ENCODE measurements at places on chromosomes 4 and X. TPM values are rescaled to one million over a fixed set of nuclear protein-coding genes. Genes with fewer than 3 reads are reported as not detected.

Gene TSPAN7
- total RNA-seq, result not detected

GRCh38 chrX:120452131-120452530, 17.0 kb downstream of the LAMP2 start:
- no peak overlapping the region for H3K4me3 ChIP-seq
- DNase-seq, result peak; percentile 27
- no peaks in the 10 kb centered on the region for H3K27me3 ChIP-seq
- H3K36me3 ChIP-seq, result peaks cover 6% of the 10 kb centered on the region

Gene DGKK
- total RNA-seq, result not detected

Gene DCAF16
- 69.9 TPM for total RNA-seq

GRCh38 chr4:8732681-8733243, 138.9 kb downstream of the HMX1 start:
- H3K4me3 ChIP-seq, result no peak overlapping the region
- H3K36me3 ChIP-seq, result no peaks in the 10 kb centered on the region
- H3K27me3 ChIP-seq, result no peaks in the 10 kb centered on the region
- H3K4me1 ChIP-seq, result no peaks in the 10 kb centered on the region
- H3K27ac ChIP-seq, result no peak overlapping the region

- H3K4me3 ChIP-seq, result no peak overlapping the region
- H3K4me1 ChIP-seq, result no peaks in the 10 kb centered on the region
- H3K27ac ChIP-seq, result no peak overlapping the region
- no peaks in the 10 kb centered on the region for H3K36me3 ChIP-seq
- no peaks in the 10 kb centered on the region for H3K27me3 ChIP-seq
Measured at GRCh38 chr4:63218856-63219255, 1190.4 kb downstream of the TECRL start.

DNA sequence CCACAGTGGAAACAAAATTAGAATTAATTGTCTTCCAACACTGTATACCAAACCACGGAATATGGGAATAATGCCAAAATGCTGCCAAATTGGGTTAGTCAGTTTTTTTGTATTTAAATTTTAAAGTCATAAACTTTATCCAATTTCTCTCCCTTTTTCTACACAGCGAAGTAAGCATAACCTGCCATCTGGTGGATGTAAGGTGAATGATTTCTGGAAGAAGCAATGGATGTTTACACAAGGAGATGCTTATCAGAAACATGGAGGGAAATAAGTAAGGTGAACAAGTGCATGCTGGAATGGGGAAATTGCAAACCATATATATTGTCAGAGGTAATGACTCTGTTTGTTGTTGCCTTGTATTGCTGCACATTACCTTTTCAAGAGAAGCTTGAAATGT, 691.9 kb downstream of the TECRL start:
- no peak overlapping the region for H3K27ac ChIP-seq
- DNase-seq, result no peak
- no peaks in the 10 kb centered on the region for H3K36me3 ChIP-seq

Gene KLHL13
- not detected for total RNA-seq

GRCh38 chrX:46477435-46477834, 67.8 kb downstream of the ZNF674 start:
- no peak overlapping the region for H3K4me3 ChIP-seq
- H3K36me3 ChIP-seq, result no peaks in the 10 kb centered on the region
- no peak overlapping the region for H3K27ac ChIP-seq
- no peaks in the 10 kb centered on the region for H3K4me1 ChIP-seq
- H3K27me3 ChIP-seq, result no peaks in the 10 kb centered on the region
- no peak for DNase-seq

Gene SLC25A53
- total RNA-seq, result 17.1 TPM

Gene FGF2
- not detected for total RNA-seq

Gene CXorf38
- 26.4 TPM for total RNA-seq

Gene C1GALT1C1
- 13.6 TPM for total RNA-seq

DNA sequence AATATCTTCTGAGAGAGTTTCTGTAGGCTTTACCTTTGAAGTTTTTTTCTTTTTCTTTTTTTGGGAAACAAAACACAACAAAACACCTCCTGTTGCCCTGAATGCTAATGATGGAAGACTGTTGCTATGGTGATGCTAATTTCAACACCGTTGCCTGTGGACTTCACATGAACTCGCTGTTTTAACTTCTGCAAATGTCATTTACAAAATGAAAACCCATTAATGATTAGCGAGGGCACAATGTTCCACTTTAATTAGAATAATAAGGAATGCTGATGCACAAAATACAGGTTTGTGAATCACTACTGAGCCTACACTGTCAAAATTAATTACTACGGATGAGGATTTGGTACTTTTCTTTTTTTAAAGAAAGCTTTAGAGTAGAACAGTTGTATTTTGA, 227.1 kb upstream of the FTHL17 start:
- no peak overlapping the region for H3K4me3 ChIP-seq
- no peak overlapping the region for H3K27ac ChIP-seq
- H3K36me3 ChIP-seq, result no peaks in the 10 kb centered on the region
- no peaks in the 10 kb centered on the region for H3K4me1 ChIP-seq
- DNase-seq, result no peak

- H3K36me3 ChIP-seq, result no peaks in the 10 kb centered on the region
- no peak overlapping the region for H3K27ac ChIP-seq
- no peak overlapping the region for H3K4me3 ChIP-seq
- no peak for DNase-seq
- H3K27me3 ChIP-seq, result no peaks in the 10 kb centered on the region
Measured at GRCh38 chrX:36577006-36577405, 431.2 kb upstream of the FAM47C start.

DNA sequence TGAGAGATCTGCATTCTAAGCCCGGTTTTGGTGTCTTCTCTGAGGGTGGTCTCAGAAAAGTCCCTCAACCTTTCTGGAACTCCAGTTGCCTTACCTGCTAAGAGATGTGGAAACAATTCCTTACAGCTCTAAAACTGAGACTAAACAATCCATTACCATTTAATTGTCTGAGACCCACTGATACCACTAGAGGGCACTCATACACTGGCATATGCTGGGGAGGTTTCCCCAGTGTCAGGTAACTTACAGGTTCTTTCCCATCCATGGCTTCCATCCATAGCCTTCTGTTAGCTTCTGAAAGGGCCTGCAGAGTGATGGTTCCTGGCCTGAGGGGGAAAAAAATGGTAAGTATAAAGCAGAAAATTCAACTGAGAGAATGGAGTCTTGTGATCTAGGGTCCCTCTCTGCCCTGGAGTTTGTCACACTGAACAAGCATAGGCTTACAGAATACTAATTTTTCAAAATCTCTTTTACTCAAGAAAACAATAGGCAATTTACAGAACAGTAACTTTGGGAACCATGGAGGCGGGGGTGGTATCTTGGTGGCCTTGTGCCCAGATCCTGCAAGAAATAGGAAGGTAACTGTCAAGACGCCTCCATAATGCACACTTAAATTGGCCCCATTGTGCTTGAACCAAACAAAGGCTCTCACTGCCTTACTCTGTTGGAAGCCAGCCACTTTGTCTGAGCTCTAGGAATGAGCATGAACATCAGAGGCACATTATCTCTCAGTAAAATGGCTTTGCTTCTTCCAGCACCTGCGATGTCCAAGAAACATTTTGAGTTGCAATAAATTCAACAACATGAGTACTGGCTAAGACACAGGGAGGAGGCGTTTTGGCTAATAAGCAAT, 236.1 kb downstream of the OPHN1 start:
- H3K36me3 ChIP-seq, result no peaks in the 10 kb centered on the region
- no peaks in the 10 kb centered on the region for H3K27me3 ChIP-seq
- no peak overlapping the region for H3K27ac ChIP-seq
- DNase-seq, result peak; percentile 19

Gene MAGEA4
- total RNA-seq, result not detected

Gene ADGRL3
- total RNA-seq, result not detected

- no peak overlapping the region for H3K4me3 ChIP-seq
- H3K27ac ChIP-seq, result no peak overlapping the region
Measured at GRCh38 chr4:77601614-77602187, 3.9 kb upstream of the CXCL13 start.

GRCh38 chr4:48190839-48191238, 56.8 kb upstream of the TXK start:
- no peak for DNase-seq
- no peaks in the 10 kb centered on the region for H3K36me3 ChIP-seq
- no peak overlapping the region for H3K27ac ChIP-seq
- no peaks in the 10 kb centered on the region for H3K27me3 ChIP-seq

Gene AREG
- 4.6 TPM for total RNA-seq

Gene SSX2B
- total RNA-seq, result not detected

DNA sequence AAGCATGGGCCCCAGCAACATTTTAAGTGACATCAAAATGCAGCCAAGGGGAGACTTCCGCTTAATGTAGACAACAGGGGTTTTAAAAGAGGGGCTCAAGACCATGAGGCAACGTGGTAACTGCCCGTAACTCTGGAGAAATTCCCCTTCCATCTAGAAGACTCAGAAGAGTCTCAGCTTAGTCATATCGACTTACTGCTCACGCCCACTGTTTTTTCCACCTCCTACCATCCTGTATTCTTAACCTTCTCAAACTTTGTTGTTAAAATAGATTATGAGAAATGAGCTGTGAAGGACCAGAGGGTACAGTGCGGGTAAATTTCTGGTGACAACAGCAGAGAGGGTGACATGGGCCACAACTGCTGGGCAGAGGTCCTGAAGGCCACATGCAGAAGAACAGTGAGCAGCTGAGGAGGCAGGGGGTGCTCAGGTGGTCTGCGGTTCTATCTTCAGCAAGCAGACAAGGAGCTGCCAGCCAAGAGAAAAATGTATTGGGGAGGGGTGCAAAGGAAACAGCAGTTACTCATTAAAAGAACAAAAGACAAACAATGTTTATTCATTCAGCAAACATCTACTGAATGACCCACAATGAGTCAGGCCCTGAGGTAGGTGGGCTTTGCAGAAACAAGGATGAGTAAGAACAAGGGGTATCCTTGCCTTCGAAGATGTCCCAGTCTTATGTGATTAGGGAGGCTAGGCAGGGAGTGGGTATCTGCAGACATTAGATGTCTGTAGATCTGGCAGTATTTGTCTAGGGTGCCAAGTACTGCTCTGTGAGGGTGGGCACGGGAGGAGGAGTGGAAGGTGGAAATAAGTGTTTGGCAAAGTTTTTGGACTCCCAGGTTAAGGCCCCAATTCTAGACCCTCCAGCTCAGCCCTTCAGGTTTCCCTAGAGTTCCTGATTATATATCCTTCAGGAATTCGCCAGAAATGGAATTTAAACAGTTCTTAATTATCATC, 175.3 kb downstream of the TSPAN5 start:
- DNase-seq, result no peak
- H3K27me3 ChIP-seq, result no peaks in the 10 kb centered on the region
- H3K36me3 ChIP-seq, result no peaks in the 10 kb centered on the region
- no peak overlapping the region for H3K27ac ChIP-seq
- H3K4me3 ChIP-seq, result no peak overlapping the region

- no peak overlapping the region for H3K27ac ChIP-seq
- DNase-seq, result no peak
- H3K4me1 ChIP-seq, result no peaks in the 10 kb centered on the region
- H3K36me3 ChIP-seq, result no peaks in the 10 kb centered on the region
Measured at GRCh38 chrX:39519030-39519488, 578.7 kb downstream of the BCOR start.

DNA sequence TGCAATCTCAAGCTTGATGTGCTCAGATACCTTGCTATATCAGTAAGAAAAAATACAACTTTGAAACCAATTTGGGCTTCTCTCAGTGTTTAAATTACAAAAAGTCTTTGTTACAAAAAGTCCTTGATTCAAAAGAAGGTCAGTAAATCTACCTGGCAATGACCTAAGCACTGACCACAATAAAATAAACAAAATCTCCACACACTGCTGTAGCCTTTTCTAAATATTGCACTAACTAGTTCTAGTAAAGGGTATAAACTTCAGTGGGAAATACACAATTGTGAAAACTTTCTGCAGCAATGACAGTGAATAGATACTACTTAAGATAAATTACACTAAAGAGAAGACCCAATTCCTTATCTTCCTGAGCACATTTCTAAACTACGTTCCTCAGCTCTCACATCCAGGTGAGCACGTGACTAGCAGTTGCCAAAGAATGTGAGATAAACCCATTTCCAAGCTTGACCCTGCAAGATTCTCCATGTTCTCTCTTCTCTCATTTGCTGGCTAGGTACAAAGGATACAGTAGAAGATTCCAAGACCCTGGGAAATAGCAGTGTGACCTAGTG, 81.4 kb upstream of the GPR34 start:
- H3K27ac ChIP-seq, result no peak overlapping the region
- no peak for DNase-seq
- peaks cover 12% of the 10 kb centered on the region for H3K4me1 ChIP-seq
- H3K4me3 ChIP-seq, result no peak overlapping the region
- H3K27me3 ChIP-seq, result no peaks in the 10 kb centered on the region
- H3K36me3 ChIP-seq, result no peaks in the 10 kb centered on the region

DNA sequence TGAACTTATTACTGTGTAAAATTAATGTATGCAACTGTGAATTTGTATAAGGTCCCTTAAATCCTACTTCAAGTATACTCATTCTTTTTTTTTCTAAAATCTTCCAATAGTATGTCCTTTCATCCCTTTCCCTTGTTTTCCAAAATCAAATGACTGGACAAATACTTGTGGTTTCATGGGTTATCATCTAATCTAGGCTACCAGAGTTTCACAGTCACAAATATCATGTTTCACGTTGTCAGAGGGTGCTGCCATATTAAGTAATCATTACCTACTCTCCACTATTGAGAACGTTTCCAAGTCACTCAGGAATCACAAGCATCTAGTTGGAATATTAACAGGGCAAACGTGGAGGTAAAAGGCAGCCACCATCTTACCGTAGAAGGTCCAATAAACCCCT, 1235.0 kb upstream of the TENM3 start:
- no peaks in the 10 kb centered on the region for H3K4me1 ChIP-seq
- H3K4me3 ChIP-seq, result no peak overlapping the region
- no peak overlapping the region for H3K27ac ChIP-seq

Gene P2RY8
- 142 TPM for total RNA-seq

Gene INTU
- not detected for total RNA-seq

Gene HPGDS
- not detected for total RNA-seq

Gene PRSS48
- total RNA-seq, result not detected

Gene SHROOM4
- not detected for total RNA-seq

GRCh38 chr4:86967073-86967472, 32.3 kb downstream of the AFF1 start:
- DNase-seq, result peak; percentile 48
- peak overlapping the region; percentile 16 for H3K27ac ChIP-seq
- no peaks in the 10 kb centered on the region for H3K27me3 ChIP-seq

Gene DDIT4L
- not detected for total RNA-seq

DNA sequence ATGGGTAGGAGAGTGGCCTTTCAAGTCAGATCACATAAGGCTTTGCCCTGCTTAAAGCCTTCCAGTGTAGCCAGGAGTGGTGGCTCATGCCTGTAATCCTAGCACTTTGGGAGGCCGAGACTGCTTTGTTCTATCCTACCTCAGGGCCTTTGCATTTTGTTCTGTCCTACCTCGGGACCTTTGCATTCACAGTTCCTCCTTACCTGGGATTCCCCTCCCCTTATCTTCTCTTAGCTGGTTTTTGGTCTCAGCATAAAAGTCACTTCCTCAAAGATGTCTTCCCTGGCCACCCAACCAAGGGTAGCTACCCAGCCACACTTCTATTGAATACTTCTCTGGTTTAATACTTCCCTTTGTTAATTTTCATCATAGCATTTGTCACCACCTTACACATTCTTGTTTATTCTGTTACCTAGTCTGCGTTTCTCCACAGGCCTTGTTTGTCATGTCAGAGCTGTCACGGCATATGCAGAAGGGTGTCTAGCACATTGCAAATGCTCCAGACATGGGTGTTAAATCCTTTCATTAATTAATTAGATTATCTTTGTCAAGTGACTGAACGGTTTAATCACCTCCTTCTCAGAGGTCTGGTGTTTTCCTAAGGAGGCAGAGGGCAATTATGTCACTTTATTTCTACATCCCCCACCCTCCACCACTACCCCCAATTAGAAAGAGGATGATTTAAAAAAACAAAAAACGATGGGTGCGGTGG, 11.3 kb upstream of the SETD7 start:
- H3K27me3 ChIP-seq, result no peaks in the 10 kb centered on the region
- peak overlapping the region; percentile 24 for H3K27ac ChIP-seq
- no peak overlapping the region for H3K4me3 ChIP-seq
- peak; percentile 55 for DNase-seq
- H3K36me3 ChIP-seq, result no peaks in the 10 kb centered on the region

Measured in B cell (primary cell).